ENCODE measurements at places on chromosomes 11 and 22. TPM values are rescaled to one million over a fixed set of nuclear protein-coding genes. Genes with fewer than 3 reads are reported as not detected.
A peak's percentile ranks its signal among the peaks of the same experiment; 100 is the strongest.

Gene RBMXL2
- not detected for total RNA-seq

GRCh38 chr11:96875712-96876111 is 485.9 kb downstream of the JRKL start:
- no peaks in the 10 kb centered on the region for H3K27me3 ChIP-seq
- H3K4me3 ChIP-seq = no peak overlapping the region
- H3K4me1 ChIP-seq = no peaks in the 10 kb centered on the region
- H3K36me3 ChIP-seq = no peaks in the 10 kb centered on the region
- no peak for DNase-seq

DNA sequence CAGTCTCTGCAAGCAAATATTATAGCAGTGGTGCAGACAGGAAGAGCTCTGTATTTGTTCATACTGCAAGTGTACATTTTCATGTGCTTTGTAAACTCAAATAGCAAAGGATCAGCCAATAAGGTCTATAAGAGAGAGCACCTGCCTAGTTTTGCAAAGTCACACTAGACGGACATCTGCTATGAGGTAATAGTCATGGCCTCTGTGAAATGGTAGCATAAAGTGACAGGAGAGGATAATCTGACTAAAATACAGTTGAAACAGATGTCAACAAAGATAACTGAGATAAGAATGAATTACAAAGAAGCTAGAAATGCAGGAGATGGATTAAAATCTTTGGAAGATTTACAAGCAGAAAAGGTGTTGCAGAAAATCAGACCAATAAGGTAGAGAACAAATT is 70.6 kb upstream of the SPON1 start:
- no peaks in the 10 kb centered on the region for H3K36me3 ChIP-seq
- no peak overlapping the region for H3K4me3 ChIP-seq
- DNase-seq = no peak
- no peaks in the 10 kb centered on the region for H3K4me1 ChIP-seq
- no peak overlapping the region for H3K27ac ChIP-seq

GRCh38 chr22:43181321-43182076 is 5.4 kb downstream of the TTLL12 start:
- no peak overlapping the region for H3K27ac ChIP-seq
- no peak overlapping the region for H3K4me3 ChIP-seq
- DNase-seq = no peak
- peaks cover 10% of the 10 kb centered on the region for H3K4me1 ChIP-seq

DNA sequence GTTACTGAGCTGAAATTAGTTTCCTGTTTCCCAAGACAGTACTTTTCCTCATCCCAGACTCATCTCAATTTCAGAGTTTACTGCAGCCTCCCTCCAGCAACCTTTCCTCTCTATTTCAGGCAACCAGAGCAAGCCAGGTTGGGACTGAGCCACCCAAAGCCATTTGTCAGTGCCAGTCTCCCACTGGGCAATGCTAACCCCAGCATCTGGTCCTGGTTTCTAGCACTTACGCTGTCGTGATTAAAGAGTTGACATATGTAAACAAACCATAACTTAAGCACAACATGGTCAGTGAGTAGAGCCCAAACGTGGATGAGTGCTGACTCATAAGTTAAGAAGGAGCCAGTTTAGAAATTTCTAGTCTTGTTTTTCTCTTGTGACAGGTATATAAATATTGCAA is 119.6 kb upstream of the BLID start:
- H3K27me3 ChIP-seq = no peaks in the 10 kb centered on the region
- no peaks in the 10 kb centered on the region for H3K36me3 ChIP-seq
- H3K4me1 ChIP-seq = no peaks in the 10 kb centered on the region
- no peak for DNase-seq
- H3K4me3 ChIP-seq = no peak overlapping the region

GRCh38 chr11:76181371-76181770 is 24.9 kb downstream of the WNT11 start:
- H3K4me3 ChIP-seq = no peak overlapping the region
- no peaks in the 10 kb centered on the region for H3K36me3 ChIP-seq
- no peak for DNase-seq

DNA sequence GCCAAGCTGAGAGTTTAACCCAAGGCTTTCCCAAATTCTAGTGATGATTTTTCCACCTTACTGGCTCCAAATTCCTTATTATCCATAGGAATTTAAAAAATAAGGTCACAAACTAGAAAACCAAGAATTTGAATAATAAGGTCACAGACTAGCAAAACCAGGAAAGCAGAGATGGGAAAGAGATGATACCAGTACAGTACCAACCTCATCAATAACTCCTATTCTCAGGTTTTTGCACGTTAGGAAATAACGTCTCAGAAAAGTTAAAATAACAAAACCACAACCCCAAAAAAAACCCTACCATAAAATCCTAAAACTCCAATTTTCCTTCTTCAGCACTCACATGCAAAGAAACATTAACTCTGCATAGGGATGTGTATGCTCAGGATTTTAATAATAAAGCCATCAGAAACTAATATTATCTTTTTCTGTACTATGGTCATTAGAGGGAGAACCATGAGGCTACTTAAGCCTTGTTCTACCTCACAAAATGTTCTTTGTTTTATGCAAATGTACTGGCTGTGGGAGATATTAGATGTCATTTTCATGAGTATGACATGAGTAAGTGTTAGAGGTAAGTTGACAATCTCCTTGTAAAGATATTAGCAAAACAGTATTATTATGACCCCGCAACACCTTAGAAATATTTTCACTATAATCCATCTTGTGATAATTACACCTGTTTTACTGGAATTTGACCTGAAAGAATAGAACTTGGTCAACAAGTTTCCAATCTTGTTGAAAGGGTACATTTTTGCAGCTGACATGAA is 16.1 kb upstream of the EED start:
- H3K27me3 ChIP-seq = no peaks in the 10 kb centered on the region
- no peak overlapping the region for H3K4me3 ChIP-seq
- H3K36me3 ChIP-seq = no peaks in the 10 kb centered on the region
- H3K27ac ChIP-seq = no peak overlapping the region

GRCh38 chr11:17734986-17735817 is 621 bp downstream of the KCNC1 start:
- H3K36me3 ChIP-seq = no peaks in the 10 kb centered on the region
- no peak overlapping the region for H3K4me3 ChIP-seq
- DNase-seq = no peak
- H3K27ac ChIP-seq = no peak overlapping the region

Gene HOATZ
- not detected for total RNA-seq

DNA sequence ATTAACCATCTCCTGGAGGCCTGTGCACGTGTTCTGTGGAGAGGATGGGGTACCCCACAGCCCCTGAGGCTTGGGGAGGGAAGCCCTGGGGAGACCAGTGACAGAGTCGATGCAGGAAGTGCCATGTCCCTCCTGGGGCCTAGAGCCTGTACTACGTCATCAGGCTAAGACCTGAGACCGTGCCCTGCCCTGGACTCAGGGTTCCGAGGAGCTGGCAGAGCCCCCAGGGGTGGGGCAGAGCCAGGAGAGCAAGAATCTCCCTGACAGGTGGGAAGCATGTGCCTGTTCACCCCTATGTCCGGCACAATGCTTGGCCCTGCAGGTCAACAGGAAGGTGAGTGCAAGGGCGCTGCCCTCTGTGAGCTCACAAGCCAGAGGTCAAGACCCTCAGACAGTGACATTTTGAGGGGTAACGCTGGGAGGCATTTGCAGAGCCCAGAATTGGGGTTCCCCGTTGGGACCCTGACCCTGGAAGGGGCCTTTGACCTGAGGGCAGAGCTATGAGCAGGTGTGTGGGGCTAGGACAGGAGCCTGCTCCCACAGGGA is 781.6 kb downstream of the BRD1 start:
- no peak overlapping the region for H3K4me3 ChIP-seq
- no peaks in the 10 kb centered on the region for H3K4me1 ChIP-seq
- H3K27ac ChIP-seq = no peak overlapping the region
- no peaks in the 10 kb centered on the region for H3K36me3 ChIP-seq
- no peaks in the 10 kb centered on the region for H3K27me3 ChIP-seq
- DNase-seq = no peak

Gene EMID1
- not detected for total RNA-seq

Gene PTPRCAP
- total RNA-seq = 149 TPM

DNA sequence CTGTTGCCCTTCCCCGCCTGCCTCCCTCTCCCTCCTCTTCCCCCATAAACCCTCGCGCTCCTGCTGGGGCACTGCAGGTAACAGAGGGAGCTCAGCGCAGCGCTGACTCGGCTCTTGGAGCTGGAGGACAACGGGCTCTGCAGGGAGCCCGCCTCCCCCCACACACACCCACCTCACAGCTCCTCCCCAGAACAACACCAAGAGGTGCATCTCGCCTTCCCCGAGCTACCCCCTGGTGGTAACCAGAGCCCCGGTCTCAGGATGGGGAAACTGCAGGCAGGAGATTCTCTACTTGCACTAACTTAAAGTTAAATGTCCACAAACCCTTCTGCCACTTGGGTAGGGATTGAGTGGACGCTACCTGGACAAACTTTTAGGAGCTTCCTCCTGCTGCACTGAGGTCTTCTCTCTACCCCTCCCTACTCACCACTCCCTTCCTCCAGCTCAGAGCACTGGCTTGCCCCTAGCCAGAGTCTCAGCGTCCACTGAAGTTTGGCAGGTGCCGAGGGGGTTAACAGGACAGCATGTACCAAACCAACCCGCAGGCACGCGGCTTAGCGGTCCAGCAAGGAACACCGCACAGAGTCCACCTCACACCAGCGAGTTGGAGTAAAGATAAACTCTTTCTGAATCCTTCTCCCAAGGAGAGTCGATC is 4.0 kb upstream of the SCN4B start:
- H3K4me3 ChIP-seq = no peak overlapping the region
- no peak for DNase-seq
- peaks cover 6% of the 10 kb centered on the region for H3K27me3 ChIP-seq
- no peaks in the 10 kb centered on the region for H3K36me3 ChIP-seq
- H3K27ac ChIP-seq = no peak overlapping the region

Gene C11orf86
- not detected for total RNA-seq

Gene ELP4
- total RNA-seq = 23.2 TPM

Gene NTM
- total RNA-seq = not detected

DNA sequence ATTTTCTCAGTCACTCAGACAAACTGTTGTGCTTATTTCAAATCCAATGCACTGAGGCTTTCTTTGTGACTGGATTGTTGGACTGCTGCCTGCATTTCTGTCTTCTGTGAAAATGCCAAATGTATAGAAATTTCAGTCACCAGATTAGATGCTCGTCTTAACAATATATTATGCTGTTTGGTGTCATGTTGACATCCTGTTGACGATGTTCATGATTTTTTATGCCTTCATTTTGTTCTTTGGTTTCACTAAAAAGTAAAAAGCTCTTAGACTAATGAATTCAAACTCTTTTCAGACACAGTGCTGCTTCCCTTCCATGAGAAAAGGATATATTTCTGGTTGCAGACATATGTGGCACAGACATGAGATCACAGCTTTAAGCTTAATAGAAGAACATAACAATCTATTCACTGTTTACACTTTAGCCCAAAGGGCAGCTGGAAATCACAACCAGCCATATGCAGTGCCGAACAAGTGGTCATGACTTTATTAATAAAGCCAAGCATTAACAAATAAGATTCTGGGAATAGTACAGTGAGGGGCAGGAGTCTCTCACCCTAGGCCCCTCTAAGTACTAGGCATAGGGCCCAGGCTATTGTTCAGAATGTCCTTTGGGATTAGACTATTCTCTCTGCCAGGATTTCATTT is 9.4 kb upstream of the SOX6 start:
- H3K4me1 ChIP-seq = no peaks in the 10 kb centered on the region
- DNase-seq = no peak
- no peaks in the 10 kb centered on the region for H3K27me3 ChIP-seq
- no peak overlapping the region for H3K27ac ChIP-seq
- no peaks in the 10 kb centered on the region for H3K36me3 ChIP-seq
- H3K4me3 ChIP-seq = no peak overlapping the region

Gene MTNR1B
- total RNA-seq = not detected

DNA sequence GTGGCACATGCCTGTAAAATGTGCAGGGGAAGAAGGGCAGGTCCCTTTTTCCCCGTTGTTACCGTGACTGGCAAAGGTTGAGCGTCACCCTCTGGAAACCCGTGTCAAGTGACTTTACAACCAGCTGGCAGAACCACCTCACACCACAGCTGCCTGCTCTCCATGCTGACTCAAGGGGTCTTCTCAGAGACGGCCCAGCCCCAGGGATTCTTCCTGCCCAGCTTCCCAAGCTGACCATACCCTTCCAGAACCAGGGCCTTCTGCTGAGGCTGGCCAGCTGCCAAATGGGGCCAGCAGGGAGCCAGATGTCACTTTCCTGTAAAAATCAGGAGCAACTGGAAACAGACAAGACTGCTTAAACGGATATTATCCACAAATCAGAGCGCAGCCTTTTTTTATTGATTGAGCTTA is 6.3 kb downstream of the PC start:
- H3K4me3 ChIP-seq = no peak overlapping the region
- DNase-seq = no peak

GRCh38 chr11:117633186-117633754 is 163.7 kb downstream of the DSCAML1 start:
- no peak for DNase-seq
- no peak overlapping the region for H3K4me3 ChIP-seq
- H3K4me1 ChIP-seq = no peaks in the 10 kb centered on the region
- no peak overlapping the region for H3K27ac ChIP-seq
- no peaks in the 10 kb centered on the region for H3K36me3 ChIP-seq

Gene FGF4
- not detected for total RNA-seq

DNA sequence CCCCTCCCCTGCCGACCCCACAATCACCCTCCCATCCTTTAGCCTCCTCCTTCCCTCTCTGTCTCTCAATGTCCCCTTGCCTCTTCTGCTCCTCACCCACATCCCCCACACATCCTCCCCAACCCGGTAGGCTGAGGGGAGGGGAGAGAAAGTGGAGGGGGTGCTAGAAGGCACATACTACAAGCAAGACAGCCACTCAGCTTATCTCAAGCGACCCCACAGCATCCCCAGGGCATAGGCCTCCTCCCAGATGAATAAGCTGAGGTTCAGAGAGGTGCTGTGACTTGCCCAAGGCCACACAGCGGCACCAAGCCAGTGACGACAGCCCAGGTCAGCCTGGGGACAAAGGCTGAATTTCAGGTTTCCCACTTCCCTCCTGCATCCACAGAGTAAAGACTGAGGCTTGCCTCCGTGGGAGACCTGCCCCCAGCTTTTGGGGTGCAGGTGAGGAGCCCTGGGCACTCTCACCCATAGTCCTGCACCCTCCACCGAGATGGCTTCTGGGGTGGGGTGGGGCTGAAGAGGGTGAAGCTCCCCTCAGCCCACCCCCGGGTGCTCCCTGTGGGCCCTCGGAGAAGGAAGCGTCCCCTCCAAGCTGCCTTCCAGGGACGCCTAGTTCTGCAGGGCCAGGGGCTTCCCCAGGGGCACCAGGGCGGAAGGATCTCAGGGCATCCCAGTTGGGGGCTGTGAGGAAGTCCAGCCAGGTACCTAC is 511 bp downstream of the RAC2 start:
- H3K36me3 ChIP-seq = peaks cover 14% of the 10 kb centered on the region
- no peak for DNase-seq
- no peaks in the 10 kb centered on the region for H3K27me3 ChIP-seq
- H3K27ac ChIP-seq = peak overlapping the region; percentile 86
- peaks cover 51% of the 10 kb centered on the region for H3K4me1 ChIP-seq
- H3K4me3 ChIP-seq = peak overlapping the region; percentile 90

GRCh38 chr11:105979997-105980703 is 41.9 kb downstream of the MSANTD4 start:
- no peak for DNase-seq
- no peaks in the 10 kb centered on the region for H3K27me3 ChIP-seq
- no peak overlapping the region for H3K27ac ChIP-seq
- no peaks in the 10 kb centered on the region for H3K4me1 ChIP-seq
- H3K36me3 ChIP-seq = no peaks in the 10 kb centered on the region

All from naive thymus-derived CD4-positive, alpha-beta T cell (primary cell).